ENCODE measurements at places on chromosomes 4 and X.

DNA sequence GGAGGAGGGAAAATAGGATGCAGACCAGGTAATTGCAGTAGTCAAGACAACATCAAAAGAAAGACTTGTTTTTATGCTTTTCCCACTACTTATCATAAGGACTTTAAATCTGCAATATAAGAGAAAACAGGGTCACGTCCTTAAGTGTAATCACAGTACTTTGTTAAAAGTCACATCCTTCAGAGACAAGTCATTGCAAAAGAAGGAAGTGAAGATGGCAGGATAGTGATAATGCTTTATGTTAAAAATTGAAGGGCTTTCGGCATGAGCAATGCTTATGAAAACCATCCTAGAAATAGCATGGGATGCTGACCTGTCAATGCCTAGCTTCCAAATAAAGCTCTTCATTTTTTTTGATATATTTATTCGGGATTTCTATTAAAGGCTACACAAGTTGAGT is 110.2 kb upstream of the TENM3 start:
- no peak for DNase-seq

GRCh38 chr4:139453041-139453370 is 915 bp upstream of the RAB33B start:
- DNase-seq = peak; percentile 82

DNA sequence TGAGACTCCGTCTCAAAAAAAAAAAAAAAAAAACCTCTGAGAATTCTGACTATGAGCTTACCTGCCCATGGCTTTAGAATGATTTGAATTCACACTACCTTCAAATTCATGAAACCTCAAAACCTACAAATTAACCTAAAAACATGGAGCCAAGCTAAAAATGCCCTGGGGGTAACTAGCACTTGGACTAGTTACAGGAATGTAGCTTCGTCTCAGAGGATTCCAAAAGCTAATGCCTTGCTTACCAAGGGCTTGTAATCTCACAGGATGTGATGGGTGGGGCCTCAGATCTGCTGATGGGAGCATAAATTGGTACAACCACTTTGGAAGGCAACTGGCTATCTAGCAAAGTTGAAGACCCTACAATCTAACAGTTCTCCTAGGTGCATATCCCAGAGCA is 79.4 kb upstream of the SPRY1 start:
- no peak for DNase-seq

DNA sequence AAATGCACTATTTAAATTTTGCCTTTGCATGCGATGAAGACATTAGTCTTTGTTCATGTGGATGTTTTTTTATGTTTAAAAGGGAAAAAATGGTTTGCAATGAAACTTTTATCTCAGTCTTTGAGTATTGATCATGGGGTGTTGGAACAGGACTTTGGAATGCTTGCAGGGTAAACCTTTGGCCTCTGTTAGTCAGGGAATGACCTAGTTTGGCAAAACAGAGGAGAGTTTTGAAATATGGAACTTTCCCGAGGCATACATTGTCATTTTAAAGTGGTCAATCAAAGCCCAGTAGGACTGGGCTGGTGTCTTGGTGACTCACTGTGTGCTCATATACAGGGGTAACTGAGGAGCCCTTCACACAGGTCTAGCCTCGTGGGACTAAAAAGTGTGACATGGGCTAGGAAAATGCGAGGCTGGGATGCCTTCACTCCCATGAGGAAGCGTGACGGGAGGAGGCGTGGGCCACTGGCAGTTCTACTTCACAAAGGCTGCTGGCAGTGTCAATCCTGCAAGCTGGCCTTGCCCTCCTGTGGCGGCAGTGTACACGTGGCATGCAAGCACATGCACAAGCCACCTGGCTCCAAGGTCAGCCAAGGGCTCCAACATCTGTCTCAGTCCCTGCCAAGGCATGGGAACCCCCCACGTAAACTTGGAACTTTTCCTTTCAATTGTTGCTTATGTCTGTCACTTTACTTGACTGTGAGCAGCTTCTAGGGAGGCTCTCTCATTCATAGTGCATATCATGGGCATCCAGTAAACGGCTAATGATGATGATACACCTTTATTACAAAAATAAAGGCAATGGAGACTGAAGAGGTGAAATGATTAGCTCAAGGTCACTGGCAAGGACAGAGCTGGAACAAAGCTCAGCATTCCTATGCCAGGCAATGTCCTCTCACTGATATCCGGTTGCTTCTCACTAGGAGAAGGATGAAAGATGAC is 5.2 kb upstream of the F11 start:
- DNase-seq = no peak

GRCh38 chr4:74682567-74683359 is 111.6 kb downstream of the BTC start:
- DNase-seq = peak; percentile 72

DNA sequence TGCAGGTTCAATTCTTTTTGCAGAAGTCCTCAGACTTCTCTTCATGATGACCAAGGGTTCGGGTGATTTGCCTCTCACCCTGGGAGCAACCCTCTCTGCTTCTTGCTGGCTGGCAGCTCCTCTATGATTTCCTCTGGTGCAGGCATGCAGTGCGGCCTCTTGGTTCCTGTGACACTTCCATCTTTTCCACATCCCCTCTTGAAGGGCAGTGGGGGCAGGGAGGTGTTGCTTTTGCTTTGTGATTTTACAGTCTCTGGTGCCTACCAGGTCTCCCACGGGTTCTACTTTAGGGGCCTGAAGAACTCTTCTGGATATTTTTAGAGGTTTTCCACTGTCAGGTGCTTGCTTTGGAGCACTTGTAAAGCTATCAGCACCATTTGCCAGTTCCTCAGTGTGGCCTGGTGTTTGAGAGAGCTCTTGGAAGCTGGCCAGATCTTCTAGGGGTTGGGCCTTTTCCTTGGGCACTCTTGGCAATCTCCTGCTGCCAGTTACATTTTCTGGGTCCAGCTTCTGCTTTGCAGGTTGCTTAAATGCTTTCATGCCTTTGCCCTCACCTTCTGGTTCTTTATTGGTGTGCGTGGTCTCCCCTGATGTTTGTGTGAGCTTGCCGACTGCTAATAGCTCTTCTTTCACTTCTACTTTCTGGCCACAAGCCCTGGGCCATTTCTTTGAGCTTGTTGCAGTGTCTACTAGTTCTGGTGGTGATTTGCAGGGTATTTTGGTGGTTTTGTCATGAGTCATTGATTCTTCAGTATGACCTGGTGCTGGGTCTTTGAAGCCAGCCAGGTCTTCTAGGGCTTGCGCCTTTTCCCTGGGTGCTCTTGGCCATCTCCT is 11.5 kb upstream of the CHST7 start:
- no peak for DNase-seq

All from SW480 (cell line).